Regular cardiac myocyte (primary cell): ENCODE measurements at places on chromosomes 16 and 17. TPM values are rescaled to one million over a fixed set of nuclear protein-coding genes. Genes with fewer than 3 reads are reported as not detected.

Gene PPP1R27
- 0.19 and 0.28 TPM in 2 replicates for total RNA-seq

Gene TMC8
- total RNA-seq: under 0.01 TPM in 1 of 2 replicates, not detected in the other

Gene TBX2
- 23.4 and 64.0 TPM in 2 replicates for total RNA-seq

Gene TMC5
- not detected in 2 replicates for total RNA-seq

Gene KCNH4
- under 0.01 TPM in 1 of 2 replicates, not detected in the other for total RNA-seq

Gene PDF
- total RNA-seq: 6.2 and 15.7 TPM in 2 replicates

Gene OR1D5
- not detected in 2 replicates for total RNA-seq

Gene OTOP2
- not detected in 2 replicates for total RNA-seq

Gene FKBP10
- total RNA-seq: 229 and 408 TPM in 2 replicates

Gene OTOA
- total RNA-seq: under 0.01 TPM in 1 of 2 replicates, not detected in the other

Gene CORO1A
- 0.28 and 3.3 TPM in 2 replicates for total RNA-seq

Gene MYO15B
- total RNA-seq: 1.2 and 8.2 TPM in 2 replicates

Gene PLCG2
- 0.19 and 2.0 TPM in 2 replicates for total RNA-seq

Gene KRT20
- total RNA-seq: not detected in 2 replicates

Gene ACSM2A
- total RNA-seq: under 0.01 TPM in 1 of 2 replicates, not detected in the other

Gene SULT1A2
- 0.19 and 0.56 TPM in 2 replicates for total RNA-seq

Gene GSPT1
- 49.6 and 128 TPM in 2 replicates for total RNA-seq

Gene OR2C1
- under 0.01 and 0.19 TPM in 2 replicates for total RNA-seq

Gene FNDC8
- not detected in 2 replicates for total RNA-seq

Gene HSDL1
- total RNA-seq: 20.1 and 29.0 TPM in 2 replicates

Gene PYDC1
- not detected in 2 replicates for total RNA-seq

Gene USB1
- total RNA-seq: 27.3 and 44.1 TPM in 2 replicates

Gene NLRC3
- under 0.01 and 0.19 TPM in 2 replicates for total RNA-seq

Gene GRIN2A
- under 0.01 and 0.28 TPM in 2 replicates for total RNA-seq

Gene KRTAP4-3
- not detected in 2 replicates for total RNA-seq

Gene JPH3
- total RNA-seq: under 0.01 TPM in 1 of 2 replicates, not detected in the other

Gene TBC1D26
- total RNA-seq: under 0.01 TPM in 1 of 2 replicates, not detected in the other

Gene KRT28
- total RNA-seq: not detected in 2 replicates

Gene HOXB7
- 0.28 and 0.38 TPM in 2 replicates for total RNA-seq

Gene SCARF1
- 0.96 and 3.1 TPM in 2 replicates for total RNA-seq

Gene KRT32
- not detected in 2 replicates for total RNA-seq

Gene SPDYE4
- not detected in 2 replicates for total RNA-seq

Gene SEPTIN12
- total RNA-seq: not detected in 2 replicates

Gene PARD6A
- total RNA-seq: 1.1 and 1.2 TPM in 2 replicates

Gene RGS11
- total RNA-seq: 0.38 and 2.3 TPM in 2 replicates

Gene RASL10B
- 1.2 and 3.9 TPM in 2 replicates for total RNA-seq

Gene SMIM36
- not detected in 2 replicates for total RNA-seq

Gene KRT39
- total RNA-seq: 0.28 TPM in 1 of 2 replicates, not detected in the other

Gene PPY
- total RNA-seq: not detected in 2 replicates

Gene ENPP7
- not detected in 2 replicates for total RNA-seq

Gene CBLN1
- total RNA-seq: not detected in 2 replicates

Gene TP53TG3F
- total RNA-seq: not detected in 2 replicates

Gene CEMP1
- not detected in 2 replicates for total RNA-seq

Gene TMIGD1
- total RNA-seq: not detected in 2 replicates

Gene CD300LD
- total RNA-seq: not detected in 2 replicates

Gene CASKIN2
- 3.5 and 4.5 TPM in 2 replicates for total RNA-seq

Gene GPT2
- total RNA-seq: 17.2 and 17.4 TPM in 2 replicates

Gene MEOX1
- 2.8 TPM in 1 of 2 replicates, not detected in the other for total RNA-seq

Gene ICAM2
- total RNA-seq: 22.4 and 27.9 TPM in 2 replicates

Gene EVPLL
- not detected in 2 replicates for total RNA-seq

Gene DNAH3
- total RNA-seq: not detected in 2 replicates

Gene SDR42E2
- not detected in 2 replicates for total RNA-seq

Gene DOC2B
- 0.19 and 0.56 TPM in 2 replicates for total RNA-seq

Gene TPSAB1
- total RNA-seq: not detected in 2 replicates

Gene MMP15
- total RNA-seq: 3.1 and 3.5 TPM in 2 replicates

Gene SEPTIN1
- not detected in 2 replicates for total RNA-seq

Gene ZNF385C
- under 0.01 TPM in 1 of 2 replicates, not detected in the other for total RNA-seq

Gene PRSS53
- total RNA-seq: 1.9 and 5.4 TPM in 2 replicates
